ENCODE measurements at places on chromosomes 6 and 20.

DNA sequence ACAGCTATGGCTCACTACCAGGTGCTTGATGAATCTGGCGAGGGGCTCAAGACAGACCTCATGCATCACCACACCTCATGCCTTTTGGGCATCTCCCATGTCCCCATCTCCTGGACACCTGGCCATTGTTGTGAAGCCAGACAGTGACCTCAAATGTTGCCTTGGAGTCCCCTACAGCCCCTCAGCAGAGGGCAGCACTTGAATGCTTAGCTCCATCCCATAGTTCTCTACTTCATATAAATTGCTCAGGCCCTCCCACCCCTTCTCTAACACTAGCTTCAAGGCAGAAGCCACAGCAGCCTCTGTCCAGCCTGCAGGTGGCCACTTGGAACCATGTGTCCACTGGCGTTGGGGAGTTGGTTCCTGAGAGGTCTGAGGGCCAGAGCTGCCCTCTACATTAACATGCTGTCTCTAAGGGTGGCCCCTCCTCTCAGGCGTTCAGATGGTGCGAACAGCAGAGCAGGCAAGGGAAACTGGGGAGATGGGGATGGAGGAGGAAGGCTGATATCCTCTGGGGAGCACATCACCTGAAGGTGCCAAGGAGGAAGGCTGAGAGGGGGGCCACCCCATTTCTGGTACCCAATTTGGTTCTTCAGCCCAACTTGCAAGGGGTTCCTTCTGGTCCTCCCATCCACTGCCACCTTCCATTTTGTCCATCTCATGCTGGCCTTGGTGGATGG, 31.3 kb downstream of the MOCS1 start:
- DNase-seq, result no peak

- DNase-seq, result no peak
Measured at GRCh38 chr6:83962582-83962981, 71.0 kb upstream of the MRAP2 start.

DNA sequence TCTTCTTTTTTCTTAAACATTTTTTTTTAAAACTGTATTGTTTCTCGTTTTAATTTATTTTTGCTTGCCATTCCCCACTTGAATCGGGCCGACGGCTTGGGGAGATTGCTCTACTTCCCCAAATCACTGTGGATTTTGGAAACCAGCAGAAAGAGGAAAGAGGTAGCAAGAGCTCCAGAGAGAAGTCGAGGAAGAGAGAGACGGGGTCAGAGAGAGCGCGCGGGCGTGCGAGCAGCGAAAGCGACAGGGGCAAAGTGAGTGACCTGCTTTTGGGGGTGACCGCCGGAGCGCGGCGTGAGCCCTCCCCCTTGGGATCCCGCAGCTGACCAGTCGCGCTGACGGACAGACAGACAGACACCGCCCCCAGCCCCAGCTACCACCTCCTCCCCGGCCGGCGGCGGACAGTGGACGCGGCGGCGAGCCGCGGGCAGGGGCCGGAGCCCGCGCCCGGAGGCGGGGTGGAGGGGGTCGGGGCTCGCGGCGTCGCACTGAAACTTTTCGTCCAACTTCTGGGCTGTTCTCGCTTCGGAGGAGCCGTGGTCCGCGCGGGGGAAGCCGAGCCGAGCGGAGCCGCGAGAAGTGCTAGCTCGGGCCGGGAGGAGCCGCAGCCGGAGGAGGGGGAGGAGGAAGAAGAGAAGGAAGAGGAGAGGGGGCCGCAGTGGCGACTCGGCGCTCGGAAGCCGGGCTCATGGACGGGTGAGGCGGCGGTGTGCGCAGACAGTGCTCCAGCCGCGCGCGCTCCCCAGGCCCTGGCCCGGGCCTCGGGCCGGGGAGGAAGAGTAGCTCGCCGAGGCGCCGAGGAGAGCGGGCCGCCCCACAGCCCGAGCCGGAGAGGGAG, 580 bp downstream of the VEGFA start:
- DNase-seq, result peak; percentile 88

DNA sequence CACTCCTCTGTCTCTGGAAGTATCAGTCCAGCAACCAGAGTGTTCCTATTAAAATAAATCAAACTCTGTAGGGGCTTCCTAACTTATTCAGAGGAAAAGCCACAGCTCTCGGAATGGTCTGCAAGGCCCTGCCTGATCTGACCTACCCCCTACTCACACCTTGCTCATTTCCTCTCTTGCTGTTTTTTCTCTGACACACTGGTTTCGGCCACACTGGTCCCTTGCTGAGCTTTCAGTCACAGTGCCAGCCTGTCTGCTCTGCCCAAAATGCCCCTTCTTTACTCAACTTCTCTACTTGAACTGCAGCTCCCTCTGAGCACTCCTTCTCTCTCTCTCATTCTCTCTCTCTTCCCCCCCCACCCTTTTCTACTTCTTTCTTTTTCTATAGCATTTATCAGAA, 430.2 kb downstream of the UTRN start:
- no peak for DNase-seq

DNA sequence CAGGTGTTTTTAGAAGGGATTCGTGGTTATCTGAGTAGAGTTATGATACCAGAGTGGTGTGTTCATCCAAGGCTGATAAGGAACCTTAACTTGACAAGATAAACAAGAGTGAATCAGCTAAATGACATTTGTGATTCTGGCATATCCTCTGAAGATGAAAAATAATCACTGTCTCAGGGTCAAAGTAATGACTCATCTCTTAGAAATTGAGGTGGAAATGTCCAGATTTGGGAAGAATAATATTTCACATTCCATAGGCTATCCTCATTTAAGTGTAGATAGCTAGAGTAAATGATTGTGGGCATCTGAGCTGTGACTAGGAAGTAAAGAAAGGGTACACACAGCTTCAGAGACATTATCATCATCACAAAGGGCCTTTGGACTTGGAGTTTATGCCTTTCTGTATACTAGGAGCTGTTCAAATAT, 255.7 kb downstream of the GJA1 start:
- no peak for DNase-seq

GRCh38 chr20:50993876-50994275, 29.0 kb downstream of the KCNG1 start:
- DNase-seq, result no peak

DNA sequence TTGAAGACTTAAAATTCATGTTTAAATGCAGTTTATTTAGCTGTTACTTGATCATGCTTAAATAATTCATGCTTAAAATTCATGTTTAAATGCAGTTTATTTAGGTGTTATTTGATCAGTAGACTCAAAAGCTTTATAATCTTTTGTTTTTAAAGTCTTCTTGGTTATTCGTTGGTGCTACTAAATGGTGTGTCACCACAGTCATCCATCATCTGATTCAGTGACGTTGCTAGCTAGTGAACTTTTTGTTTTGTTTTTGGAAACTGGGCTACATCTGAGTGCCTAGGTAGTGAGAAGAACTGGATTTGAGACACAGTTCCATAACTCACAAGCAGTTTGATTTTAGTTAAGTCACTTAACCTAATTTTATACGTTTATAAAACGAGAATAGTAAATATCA, 20.9 kb downstream of the SCAF8 start:
- DNase-seq, result no peak

GRCh38 chr6:160972111-160972510, 19.5 kb upstream of the MAP3K4 start:
- DNase-seq, result no peak

DNA sequence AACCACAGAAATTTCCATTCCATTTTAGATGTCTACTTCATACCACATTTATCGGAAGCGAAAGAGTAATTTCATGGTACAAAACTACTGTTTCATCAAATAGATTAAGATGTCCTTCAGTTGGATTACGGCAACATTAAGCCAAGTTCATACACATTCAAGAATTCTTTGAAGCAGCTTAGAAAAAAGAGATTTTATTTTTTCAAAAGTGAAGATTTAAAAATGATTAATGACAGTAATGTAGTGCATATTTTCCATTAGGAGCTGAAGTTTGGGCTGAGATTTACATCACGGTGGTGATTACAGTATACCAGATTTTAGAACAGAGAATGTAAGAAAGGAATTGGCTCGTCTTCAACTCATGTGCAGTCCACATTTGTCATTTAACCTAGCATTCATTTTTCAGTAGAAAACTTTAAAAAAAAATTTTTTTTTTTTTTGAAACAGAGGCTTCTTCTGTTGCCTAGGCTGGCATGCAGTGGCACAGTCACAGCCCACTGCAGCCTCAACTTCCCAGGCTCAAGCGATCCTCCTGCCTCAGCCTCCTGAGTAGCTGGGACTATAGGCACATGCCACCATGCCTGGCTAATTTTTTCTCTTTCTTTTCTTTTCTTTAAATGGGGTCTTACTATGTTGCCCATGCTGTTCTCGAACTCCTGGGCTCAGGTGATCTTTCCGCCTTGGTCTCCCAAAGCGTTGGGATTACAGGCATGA, 1.9 kb downstream of the SYNJ2 start:
- DNase-seq, result no peak

GRCh38 chr6:3318226-3318625, 59.5 kb downstream of the PSMG4 start:
- DNase-seq, result no peak

DNA sequence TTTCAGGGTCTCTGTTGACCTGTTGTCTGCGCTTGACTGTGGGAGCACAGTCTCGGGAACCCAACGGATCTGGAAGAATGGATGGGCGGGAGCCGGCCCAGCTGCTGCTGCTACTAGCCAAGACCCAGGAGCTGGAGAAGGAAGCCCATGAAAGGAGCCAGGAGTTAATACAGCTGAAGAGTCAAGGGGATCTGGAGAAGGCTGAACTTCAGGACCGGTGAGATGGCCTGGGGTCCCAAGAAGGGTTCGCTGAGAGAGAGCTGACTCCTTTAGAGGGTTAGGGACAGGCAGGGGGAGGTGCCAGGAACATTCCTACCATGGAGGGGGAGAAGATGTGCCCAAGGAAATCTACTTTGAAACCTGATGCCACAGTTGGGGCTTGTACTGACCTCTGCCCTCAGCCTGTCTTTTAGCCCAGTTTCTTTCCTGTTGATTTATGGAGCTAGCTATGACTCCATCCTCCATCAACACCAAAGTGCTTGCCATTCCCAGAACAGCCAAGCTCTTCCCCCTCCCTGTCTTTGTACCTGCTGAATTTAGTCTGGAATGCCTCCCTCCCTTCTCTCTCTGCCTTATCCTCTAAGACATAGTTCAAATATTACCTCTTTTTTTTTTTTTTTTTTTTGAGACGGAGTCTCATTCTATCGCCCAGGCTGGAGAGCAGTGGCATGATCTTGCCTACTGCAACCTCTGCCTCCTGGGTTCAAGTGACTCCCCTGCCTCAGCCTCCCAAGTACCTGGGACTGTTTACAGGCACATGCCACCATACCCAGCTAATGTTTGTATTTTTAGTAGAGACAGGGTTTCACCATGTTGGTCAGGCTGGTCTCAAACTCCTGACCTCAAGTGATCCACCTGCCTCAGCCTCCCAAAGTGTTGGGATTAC, 12.2 kb downstream of the CEP250 start:
- no peak for DNase-seq

DNA sequence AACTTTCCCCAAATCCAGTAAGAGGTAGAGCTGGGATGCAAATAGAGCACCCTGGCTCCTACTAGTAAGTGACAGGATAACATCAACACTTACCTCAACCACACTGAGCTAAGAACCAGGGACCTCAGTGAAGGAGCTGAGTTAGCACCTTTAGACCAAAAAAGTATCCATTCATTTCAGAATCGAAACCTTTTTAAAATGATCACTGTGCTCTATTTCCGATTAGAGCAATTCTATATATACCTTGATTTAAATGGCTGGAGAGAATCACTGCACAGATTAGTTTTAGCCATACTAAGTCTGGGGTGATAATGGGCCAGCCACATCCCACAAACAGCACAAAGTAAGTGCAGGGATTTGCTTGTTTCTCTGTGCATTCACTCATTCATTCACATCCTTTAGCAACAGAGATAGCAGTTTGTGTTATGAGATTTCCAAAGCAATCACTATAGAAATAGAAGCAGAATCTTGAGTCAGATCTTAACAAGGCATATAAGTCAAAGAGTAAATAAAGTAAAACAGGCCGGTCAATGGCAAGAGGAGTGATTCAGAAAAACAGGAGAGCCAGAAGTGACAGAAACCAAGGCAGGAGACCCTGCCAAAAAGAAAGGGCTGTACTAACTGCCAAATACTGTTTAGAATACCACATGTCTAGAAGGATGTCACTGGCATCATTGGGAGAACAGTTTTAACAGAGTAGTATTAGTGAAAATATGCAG, 136.3 kb downstream of the KIF13A start:
- DNase-seq, result no peak

DNA sequence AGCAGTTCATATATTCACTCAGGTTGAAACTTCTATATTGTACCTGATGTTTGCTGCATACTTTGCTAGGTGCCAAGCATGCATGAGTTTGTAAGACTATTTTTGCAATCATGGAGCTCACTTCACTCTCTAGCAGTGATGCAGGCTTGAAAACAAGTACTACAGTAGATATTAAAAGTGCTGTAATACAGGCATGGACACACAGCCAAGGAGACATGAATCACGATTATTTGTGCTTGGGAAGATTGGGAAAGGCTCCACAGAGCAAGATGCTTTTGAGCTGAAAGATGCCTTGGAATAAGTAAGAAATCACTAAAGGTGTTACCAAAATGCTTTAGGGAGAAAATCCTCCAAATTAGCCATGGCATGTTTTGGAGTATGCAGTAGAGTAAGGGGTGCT, 427.4 kb downstream of the UTRN start:
- no peak for DNase-seq

GRCh38 chr6:136977075-136977474, 55.0 kb downstream of the SLC35D3 start:
- no peak for DNase-seq

DNA sequence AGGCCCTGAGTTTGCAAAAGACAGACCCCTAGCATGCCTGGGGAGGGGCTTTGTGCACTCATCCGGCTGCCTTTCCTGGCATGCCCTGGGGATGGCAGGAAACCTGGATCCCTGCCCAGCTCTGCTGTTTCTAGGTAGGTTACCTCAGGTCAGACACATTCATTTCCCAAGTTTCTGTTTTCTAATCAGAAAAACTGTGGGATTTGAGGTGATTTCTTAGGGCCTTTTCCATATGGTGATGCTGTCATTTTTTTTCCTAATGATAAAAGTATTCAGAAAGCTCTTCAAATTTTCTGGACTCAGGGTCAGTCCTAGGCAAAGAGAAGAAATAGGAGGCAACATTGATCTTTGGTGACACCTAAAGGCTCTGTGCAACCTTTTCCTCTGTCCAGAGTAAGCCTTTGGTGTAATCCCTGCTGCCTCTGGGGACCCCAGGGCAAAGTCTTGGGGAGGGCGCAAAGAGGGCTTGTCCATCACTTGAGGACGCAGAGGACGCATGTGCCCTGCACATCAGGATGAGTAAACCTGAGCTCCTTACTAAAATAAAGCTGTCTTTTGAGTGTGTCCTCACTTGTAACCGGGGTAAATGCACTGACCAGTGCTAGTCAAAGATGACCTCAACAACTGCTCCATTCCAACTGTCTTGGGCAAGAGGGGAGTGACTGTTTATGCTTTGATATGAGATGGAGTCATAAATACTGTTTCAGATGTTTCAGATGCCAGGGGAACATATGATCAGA, 13.5 kb upstream of the TRAM2 start:
- peak; percentile 62 for DNase-seq

Data from Right ventricle myocardium superior (tissue), 1 donor.